Activated T-helper 1 cell treated with anti-CD3 and anti-CD28 coated beads, Interleukin-12 subunit alpha, Interleukin-12 subunit beta, Interleukin-2, Interleukin-4 antibody, amounts not matched to agents 30 ng/mL and 10 ng/mL and 1 ng/mL, durations not matched to agents 14 hours and 24 hours and 36 hours (primary cell): ENCODE measurements at places on chromosomes 2 and 18.

DNA sequence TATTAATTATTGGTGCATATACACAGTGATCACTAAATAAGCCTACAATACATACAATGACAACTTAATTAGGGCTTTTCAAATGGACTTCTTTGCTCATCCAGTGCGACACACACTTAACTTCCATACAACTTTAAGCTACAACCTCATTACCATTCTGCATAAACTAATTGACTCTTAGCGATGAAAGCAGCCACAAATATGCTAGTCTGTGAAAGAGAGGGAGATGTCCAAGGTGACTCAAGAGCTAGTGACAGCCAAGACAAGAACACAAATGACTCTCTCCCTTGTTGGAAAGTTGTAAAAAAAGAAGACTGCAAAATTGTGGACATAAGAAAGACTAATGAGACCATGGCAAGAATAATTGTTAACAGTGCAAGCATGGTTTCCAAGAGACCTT, 264.8 kb downstream of the ARHGAP15 start:
- peaks cover 28% of the 10 kb centered on the region for H3K4me1 ChIP-seq
- H3K27ac ChIP-seq: no peak overlapping the region
- no peaks in the 10 kb centered on the region for H3K27me3 ChIP-seq
- H3K36me3 ChIP-seq: peaks cover 9% of the 10 kb centered on the region
- no peak overlapping the region for H3K4me3 ChIP-seq

GRCh38 chr18:75365837-75366236, 61.7 kb downstream of the SMIM21 start:
- no peak overlapping the region for H3K27ac ChIP-seq
- H3K4me1 ChIP-seq: no peaks in the 10 kb centered on the region
- H3K4me3 ChIP-seq: no peak overlapping the region
- no peaks in the 10 kb centered on the region for H3K27me3 ChIP-seq
- H3K36me3 ChIP-seq: no peaks in the 10 kb centered on the region
- no peak for DNase-seq

DNA sequence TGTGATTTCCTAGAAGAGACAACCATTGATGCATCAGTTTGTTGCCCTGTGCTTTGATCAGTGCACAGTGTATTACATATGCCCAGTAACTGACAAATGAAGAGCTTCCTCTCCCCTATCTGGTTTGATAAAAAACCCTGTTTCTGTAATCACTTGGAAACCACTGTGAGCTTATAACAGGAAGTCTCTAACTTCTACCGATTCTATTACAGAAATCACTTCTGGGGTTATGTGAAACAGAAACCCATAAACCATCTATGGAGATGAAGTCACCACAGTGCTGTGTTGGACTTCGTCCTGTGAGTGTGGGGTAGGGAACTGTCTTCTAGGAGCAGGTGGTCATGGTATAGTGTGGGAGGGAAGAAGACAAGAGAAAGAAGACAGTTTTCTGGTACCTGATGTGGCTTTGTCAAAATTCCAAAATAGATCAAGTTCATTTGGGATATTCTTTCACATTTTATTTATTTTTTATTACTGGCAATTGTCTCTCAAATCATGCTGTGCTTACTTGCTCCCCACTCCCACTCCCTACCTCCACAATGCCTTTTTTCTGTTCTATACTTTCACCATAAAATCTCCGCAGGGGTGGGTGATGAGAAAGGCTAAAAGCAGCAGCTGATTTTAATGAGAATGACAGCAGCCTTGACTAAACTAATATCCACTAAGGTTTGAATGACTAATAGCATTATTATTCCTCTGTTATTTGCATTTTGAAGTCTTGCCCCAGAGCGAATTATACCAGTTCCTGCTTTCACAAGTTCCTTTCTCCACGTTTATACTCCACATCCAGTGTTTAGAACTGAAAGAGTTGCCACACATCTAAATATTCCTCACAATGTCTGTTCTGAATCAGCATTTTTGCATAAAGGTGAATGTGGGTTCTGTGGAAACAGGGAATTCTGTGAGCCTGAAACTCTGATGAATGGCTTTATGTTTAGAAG, 41.7 kb upstream of the RND3 start:
- no peak overlapping the region for H3K4me3 ChIP-seq
- no peaks in the 10 kb centered on the region for H3K4me1 ChIP-seq
- H3K36me3 ChIP-seq: no peaks in the 10 kb centered on the region
- H3K27ac ChIP-seq: no peak overlapping the region

DNA sequence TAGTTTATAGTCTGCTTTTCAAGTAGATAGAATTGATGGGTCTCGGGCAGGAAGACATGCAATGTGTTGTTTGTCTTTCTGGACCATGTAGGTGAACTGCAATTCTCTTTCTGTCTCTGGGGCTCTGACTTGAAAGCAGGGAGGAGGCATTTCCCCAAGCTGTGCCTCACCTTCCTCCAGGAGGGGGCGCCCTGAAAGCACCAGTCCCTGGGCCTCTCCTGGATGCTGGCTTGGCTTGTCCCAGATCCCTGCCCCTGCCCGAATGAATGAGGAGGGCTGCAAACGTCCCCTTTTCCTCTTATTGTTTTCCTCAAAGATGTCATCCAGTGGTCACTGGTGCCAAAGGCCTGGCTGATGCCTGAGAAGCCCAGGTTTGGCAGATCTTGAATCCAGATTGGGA, 270.6 kb downstream of the CELF4 start:
- no peak overlapping the region for H3K4me3 ChIP-seq
- no peak overlapping the region for H3K27ac ChIP-seq
- DNase-seq: no peak
- no peaks in the 10 kb centered on the region for H3K4me1 ChIP-seq
- H3K27me3 ChIP-seq: peaks cover 1% of the 10 kb centered on the region

GRCh38 chr2:44130441-44130840, 38.2 kb upstream of the PPM1B start:
- DNase-seq: no peak
- H3K27ac ChIP-seq: no peak overlapping the region
- no peak overlapping the region for H3K4me3 ChIP-seq
